Thoracic aorta endothelial cell (primary cell): ENCODE measurements at places on chromosomes 3 and 15. TPM values are rescaled to one million over a fixed set of nuclear protein-coding genes. Genes with fewer than 3 reads are reported as not detected.

Gene VEPH1
- 325 and 390 TPM in 2 replicates for total RNA-seq

Gene ACVR2B
- total RNA-seq, result 4.3 and 5.5 TPM in 2 replicates

Gene CGNL1
- total RNA-seq, result 31.5 and 55.5 TPM in 2 replicates

Gene PIERCE2
- total RNA-seq, result 1.2 and 1.6 TPM in 2 replicates

Gene RABL3
- total RNA-seq, result 16.8 and 20.5 TPM in 2 replicates

Gene CHL1
- total RNA-seq, result not detected in 2 replicates

Gene FGD5
- 104 and 107 TPM in 2 replicates for total RNA-seq

Gene OR5K2
- not detected in 2 replicates for total RNA-seq

Gene SCAANT1
- not detected in 2 replicates for total RNA-seq

Gene ATP13A4
- not detected in 2 replicates for total RNA-seq

Gene RPL15
- 1,899 and 2,358 TPM in 2 replicates for total RNA-seq

Gene TEX9
- total RNA-seq, result 3.5 and 4.6 TPM in 2 replicates

Gene GAP43
- total RNA-seq, result not detected in 2 replicates

Gene FGF12
- 1.7 and 3.5 TPM in 2 replicates for total RNA-seq

Gene TJP1
- 144 and 156 TPM in 2 replicates for total RNA-seq

Gene GOLGA6L4
- total RNA-seq, result 2.3 and 2.5 TPM in 2 replicates

Gene RTP3
- not detected in 2 replicates for total RNA-seq

Gene CCDC39
- total RNA-seq, result 0.14 TPM in 1 of 2 replicates, not detected in the other

Gene SLC12A1
- total RNA-seq, result not detected in 2 replicates

Gene PLOD2
- 335 and 431 TPM in 2 replicates for total RNA-seq

Gene SOX14
- total RNA-seq, result not detected in 2 replicates

Gene SKIL
- 108 and 131 TPM in 2 replicates for total RNA-seq

Gene PRICKLE2
- total RNA-seq, result 4.6 and 9.2 TPM in 2 replicates

Gene FMN1
- total RNA-seq, result under 0.01 TPM in 2 replicates

Gene IL17RD
- total RNA-seq, result 2.3 and 2.5 TPM in 2 replicates

Gene TSEN2
- 16.6 and 23.3 TPM in 2 replicates for total RNA-seq

Gene UBR1
- total RNA-seq, result 48.0 and 56.9 TPM in 2 replicates
